Esophagus squamous epithelium (tissue), 5 donors: ENCODE measurements at places on chromosomes 1 and 21.

GRCh38 chr1:228039006-228039903 lies 32.5 kb downstream of the WNT3A start:
- H3K27me3 ChIP-seq, result no peaks in the 10 kb centered on the region
- H3K4me1 ChIP-seq, result peaks cover 4% of the 10 kb centered on the region
- H3K27ac ChIP-seq, result no peak overlapping the region
- no peaks in the 10 kb centered on the region for H3K36me3 ChIP-seq
- H3K4me3 ChIP-seq, result no peak overlapping the region
- DNase-seq, result no peak

DNA sequence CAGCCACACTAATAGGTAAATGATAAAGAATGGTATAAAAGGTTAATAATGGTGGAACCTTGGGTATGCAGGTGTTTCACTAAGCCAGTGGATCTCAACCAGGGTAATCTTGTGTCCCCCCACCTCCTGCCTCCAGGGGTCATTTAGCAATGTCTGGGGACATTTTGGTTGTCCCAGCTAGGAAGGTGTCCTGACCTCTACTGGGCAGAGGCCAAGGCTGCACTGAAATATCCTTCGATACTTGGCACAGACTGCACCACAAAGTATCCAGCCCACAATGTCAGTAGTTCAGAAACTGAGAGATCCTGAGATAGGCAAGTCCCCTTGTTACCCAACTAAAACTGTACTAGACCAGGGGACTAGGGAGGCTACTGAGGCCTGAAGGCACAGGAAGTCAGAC lies 113.6 kb upstream of the TIAM1 start:
- H3K36me3 ChIP-seq, result no peaks in the 10 kb centered on the region
- H3K27ac ChIP-seq, result no peak overlapping the region
- no peak for DNase-seq

DNA sequence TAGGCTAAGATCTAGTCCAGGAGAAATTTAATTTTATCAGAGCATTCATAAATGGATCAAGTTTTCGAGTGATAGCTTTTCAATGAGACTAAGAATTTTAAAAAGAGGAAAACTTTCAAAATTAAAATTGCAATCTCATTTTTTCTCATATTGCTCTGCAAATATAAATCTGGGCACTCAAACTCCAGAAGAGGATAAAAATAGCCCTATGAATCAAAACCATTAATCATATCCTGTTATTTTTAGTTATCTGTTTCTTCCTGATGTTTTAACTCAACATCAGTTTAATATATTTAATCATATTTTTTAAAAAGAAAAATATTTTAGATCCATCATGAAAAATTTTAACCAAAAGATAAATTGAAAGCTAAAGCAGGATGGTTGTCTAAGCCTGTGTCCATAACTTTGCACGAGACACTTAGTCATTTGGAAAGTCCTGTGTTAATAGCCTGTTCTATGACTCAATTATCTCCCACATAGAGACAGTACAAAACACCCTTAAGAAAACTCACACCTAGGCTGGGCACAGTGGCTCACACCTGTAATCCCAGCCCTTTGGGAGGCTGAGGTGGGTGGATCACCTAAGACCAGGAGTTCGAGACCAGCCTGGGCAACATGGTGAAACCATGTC lies 17.1 kb upstream of the PRRC2C start:
- H3K36me3 ChIP-seq, result no peaks in the 10 kb centered on the region
- H3K4me3 ChIP-seq, result no peak overlapping the region
- no peak for DNase-seq

- H3K4me3 ChIP-seq, result no peak overlapping the region
- DNase-seq, result no peak
- no peaks in the 10 kb centered on the region for H3K36me3 ChIP-seq
- no peak overlapping the region for H3K27ac ChIP-seq
- H3K4me1 ChIP-seq, result peaks cover 8% of the 10 kb centered on the region
- H3K27me3 ChIP-seq, result no peaks in the 10 kb centered on the region
These were observed 38.5 kb upstream of the TMEM52 start for GRCh38 chr1:1957533-1957961.

- no peaks in the 10 kb centered on the region for H3K36me3 ChIP-seq
- no peaks in the 10 kb centered on the region for H3K27me3 ChIP-seq
- no peak overlapping the region for H3K4me3 ChIP-seq
- no peak for DNase-seq
- peaks cover 11% of the 10 kb centered on the region for H3K4me1 ChIP-seq
These were observed 242.7 kb upstream of the JUN start for GRCh38 chr1:59026472-59026948.

DNA sequence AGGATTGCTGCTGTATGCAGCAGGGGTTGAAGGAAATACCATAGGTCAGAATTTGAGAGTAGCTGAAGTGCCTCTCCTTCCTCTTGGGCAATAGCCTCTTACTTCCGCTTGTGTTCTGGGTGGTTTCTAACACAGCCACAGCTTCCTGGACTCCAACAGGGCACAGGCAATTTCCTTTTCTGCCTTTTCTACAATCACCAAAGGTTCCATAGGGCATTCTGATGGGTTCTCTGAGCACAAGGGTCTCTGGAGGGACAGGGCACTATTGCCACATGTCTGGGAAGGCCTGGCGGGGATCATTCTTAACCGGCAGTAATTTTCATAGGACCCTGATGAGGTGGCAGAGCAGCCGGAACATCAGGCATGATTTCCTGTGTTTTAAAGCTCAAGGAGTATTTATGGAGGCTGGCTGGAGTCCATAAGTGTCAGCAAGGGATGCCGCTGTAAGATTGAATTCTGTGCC lies 5.5 kb upstream of the AGTRAP start:
- no peak overlapping the region for H3K4me3 ChIP-seq
- no peaks in the 10 kb centered on the region for H3K36me3 ChIP-seq
- no peaks in the 10 kb centered on the region for H3K27me3 ChIP-seq
- H3K27ac ChIP-seq, result peak overlapping the region; percentile 91
- peaks cover 41% of the 10 kb centered on the region for H3K4me1 ChIP-seq

- H3K36me3 ChIP-seq, result no peaks in the 10 kb centered on the region
- H3K4me3 ChIP-seq, result no peak overlapping the region
- no peaks in the 10 kb centered on the region for H3K27me3 ChIP-seq
- no peaks in the 10 kb centered on the region for H3K4me1 ChIP-seq
These were observed 1046.2 kb downstream of the BRINP3 start for GRCh38 chr1:189431447-189431846.

DNA sequence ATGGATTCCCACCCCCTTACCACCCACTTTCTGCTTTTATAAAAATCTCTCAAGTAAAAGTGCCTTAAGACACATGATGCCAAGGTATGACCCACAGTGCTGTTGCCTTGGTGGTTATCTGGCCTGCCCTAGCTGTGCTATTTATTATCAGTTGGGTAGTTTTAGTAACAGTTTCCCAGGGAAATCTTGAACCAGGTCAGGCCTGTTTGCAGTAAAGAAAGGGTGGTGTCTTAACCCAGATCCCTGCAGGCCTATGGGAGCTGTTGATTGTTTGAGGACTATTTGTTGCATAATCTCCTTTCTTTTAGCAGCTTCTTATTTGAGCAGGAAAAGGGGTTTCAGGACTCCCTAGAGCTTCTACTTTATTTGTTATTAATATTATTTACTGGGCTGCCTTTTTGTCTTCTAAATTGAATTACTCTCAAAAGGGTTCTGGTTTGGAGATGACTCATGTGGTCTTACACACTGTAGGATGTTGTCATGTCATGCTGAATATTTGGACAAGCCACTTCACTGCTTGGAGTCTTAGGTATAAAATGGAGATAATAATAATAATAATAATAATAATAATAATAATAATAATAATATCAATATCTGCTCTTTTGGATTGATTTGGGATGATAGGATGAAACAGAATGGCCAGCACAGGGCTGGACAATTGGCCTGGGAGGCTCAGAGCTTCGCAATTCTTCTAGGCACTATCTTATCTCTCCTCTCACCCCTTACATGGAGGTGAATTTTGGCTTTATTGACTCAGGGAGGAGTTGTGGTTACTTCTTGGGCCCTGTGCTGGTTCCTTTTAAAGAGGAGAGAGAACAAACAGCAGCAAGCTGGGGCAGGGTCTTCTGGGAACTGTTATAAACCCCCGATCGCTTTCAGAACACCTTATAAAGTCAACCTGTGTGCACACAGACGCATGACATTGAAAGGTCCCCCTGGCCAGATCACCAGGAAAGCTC lies 252.1 kb downstream of the PRDM2 start:
- DNase-seq, result no peak
- H3K36me3 ChIP-seq, result no peaks in the 10 kb centered on the region
- no peak overlapping the region for H3K27ac ChIP-seq
- no peak overlapping the region for H3K4me3 ChIP-seq

GRCh38 chr1:29700491-29700890 lies 464.2 kb downstream of the PTPRU start:
- no peaks in the 10 kb centered on the region for H3K27me3 ChIP-seq
- no peaks in the 10 kb centered on the region for H3K36me3 ChIP-seq
- H3K27ac ChIP-seq, result no peak overlapping the region
- no peak overlapping the region for H3K4me3 ChIP-seq

DNA sequence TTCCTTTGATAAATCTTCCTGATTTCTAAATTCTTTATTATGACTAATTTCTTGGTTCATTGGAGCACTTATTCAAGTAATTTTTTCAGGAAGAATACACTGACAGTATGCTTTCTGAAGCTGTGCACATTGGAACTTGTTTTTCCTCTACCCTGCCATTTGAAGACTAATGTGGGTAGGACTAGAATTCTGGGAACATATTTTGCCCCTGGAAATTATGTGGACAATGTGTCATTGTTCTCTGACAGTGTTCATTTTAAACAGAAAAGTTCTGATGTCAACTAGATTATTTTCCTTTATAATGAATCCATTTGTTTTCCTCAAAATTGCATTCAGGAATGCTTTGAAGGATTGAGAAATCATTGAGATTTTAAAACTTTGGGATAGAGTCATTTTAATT lies 34.8 kb upstream of the ST6GALNAC5 start:
- no peak overlapping the region for H3K4me3 ChIP-seq
- no peaks in the 10 kb centered on the region for H3K4me1 ChIP-seq
- no peaks in the 10 kb centered on the region for H3K36me3 ChIP-seq
- no peak for DNase-seq

GRCh38 chr1:113943028-113943811 lies 14.1 kb downstream of the HIPK1 start:
- no peaks in the 10 kb centered on the region for H3K27me3 ChIP-seq
- DNase-seq, result no peak
- H3K4me3 ChIP-seq, result no peak overlapping the region
- peaks cover 53% of the 10 kb centered on the region for H3K4me1 ChIP-seq
- no peak overlapping the region for H3K27ac ChIP-seq

DNA sequence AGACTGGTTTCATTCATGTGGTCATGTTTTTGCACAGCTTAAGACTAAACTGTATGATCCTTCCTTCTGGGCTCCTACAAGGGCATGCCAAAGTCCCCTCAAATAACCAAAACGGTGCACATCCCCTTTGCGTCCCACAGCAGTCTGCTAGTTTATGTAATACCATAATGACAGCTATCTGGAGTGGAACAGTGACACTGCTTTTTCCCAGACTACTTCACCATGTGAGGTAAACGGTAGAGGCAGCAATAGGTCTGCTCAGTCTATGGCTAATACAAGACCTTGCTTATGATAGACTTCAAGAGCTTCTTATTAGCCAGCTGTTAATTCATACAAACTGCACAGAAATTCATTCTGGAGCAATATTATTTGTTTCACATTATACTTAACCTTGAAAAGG lies 395.5 kb downstream of the SMYD3 start:
- no peak overlapping the region for H3K4me3 ChIP-seq
- H3K4me1 ChIP-seq, result no peaks in the 10 kb centered on the region
- no peaks in the 10 kb centered on the region for H3K36me3 ChIP-seq
- H3K27me3 ChIP-seq, result no peaks in the 10 kb centered on the region
- H3K27ac ChIP-seq, result no peak overlapping the region
- DNase-seq, result no peak

DNA sequence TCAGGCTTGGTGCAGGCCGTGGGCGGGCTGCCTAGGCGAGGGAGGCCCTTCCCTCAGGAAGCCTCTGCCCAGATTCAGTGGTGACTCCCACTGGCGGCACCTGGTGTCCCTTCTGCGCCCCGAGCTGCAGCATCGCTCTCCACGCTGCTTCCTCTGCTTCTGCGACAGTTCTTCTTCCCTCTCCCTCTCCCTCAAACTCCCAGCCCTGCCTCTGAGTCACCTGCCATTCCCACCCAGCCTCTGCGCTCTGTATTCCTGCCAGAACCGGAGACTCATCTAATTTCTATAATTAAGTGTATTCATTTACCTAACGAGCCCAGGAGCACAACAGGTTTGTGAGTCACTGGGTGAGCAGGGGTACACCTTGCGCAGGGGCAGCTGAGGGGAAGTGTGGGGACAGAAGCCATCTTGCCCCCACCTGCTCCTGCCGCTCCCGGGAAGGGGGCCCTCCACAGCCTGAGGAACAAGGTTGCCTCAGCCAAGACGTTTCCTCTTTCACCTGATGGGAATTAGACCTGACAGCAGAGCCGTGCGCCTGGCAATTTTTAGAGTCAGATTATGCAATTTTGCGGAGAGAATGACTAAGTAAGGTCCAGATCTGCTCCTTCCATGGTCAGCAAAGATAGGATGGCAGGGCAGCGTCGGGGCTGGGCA lies 19.4 kb downstream of the KCNC4 start:
- H3K36me3 ChIP-seq, result peaks cover 82% of the 10 kb centered on the region
- H3K27me3 ChIP-seq, result no peaks in the 10 kb centered on the region
- H3K4me1 ChIP-seq, result peaks cover 23% of the 10 kb centered on the region
- no peak for DNase-seq

GRCh38 chr1:16072616-16073484 lies 601 bp downstream of the FAM131C start:
- H3K27ac ChIP-seq, result peak overlapping the region; percentile 33
- no peak for DNase-seq
- H3K4me1 ChIP-seq, result peaks cover 30% of the 10 kb centered on the region
- H3K27me3 ChIP-seq, result peaks cover 22% of the 10 kb centered on the region

DNA sequence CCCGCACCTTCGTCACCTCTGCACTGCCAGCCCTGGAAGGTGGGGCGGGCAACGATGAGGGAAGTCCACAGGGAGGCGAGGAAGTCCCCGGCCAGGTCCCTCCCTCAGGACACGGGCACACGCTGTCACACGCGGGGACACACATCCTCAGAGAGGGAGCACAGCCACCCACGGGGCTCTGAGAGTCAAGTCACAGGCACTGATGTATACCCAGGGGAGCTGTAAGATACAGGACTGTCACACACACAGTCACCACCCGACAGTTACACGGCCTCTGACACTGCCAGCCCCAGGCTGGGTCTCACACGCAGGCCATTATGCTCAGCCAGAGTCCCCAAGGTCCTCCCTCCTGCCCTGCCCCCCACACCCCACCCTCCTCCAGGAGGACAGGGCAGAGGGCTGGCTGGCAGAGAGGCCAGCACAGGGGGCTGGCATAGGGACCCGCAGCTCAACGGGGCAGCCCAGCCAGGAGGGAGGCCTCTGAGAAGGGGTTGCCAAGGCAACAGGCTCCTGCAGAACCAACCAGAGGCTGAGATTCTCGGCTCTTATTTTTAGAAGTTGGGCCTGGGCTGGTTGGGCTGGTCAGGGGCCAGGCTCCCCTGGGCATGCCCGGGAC lies 17.7 kb upstream of the ADGRB2 start:
- H3K36me3 ChIP-seq, result no peaks in the 10 kb centered on the region
- H3K4me1 ChIP-seq, result peaks cover 9% of the 10 kb centered on the region
- no peak for DNase-seq
- no peaks in the 10 kb centered on the region for H3K27me3 ChIP-seq

GRCh38 chr1:39149509-39149908 lies 55.0 kb upstream of the MACF1 start:
- no peaks in the 10 kb centered on the region for H3K36me3 ChIP-seq
- peaks cover 24% of the 10 kb centered on the region for H3K4me1 ChIP-seq
- no peak overlapping the region for H3K27ac ChIP-seq
- H3K4me3 ChIP-seq, result no peak overlapping the region
- H3K27me3 ChIP-seq, result no peaks in the 10 kb centered on the region

GRCh38 chr1:200448034-200448762 lies 38.4 kb upstream of the ZNF281 start:
- H3K27me3 ChIP-seq, result no peaks in the 10 kb centered on the region
- H3K36me3 ChIP-seq, result no peaks in the 10 kb centered on the region
- no peak overlapping the region for H3K27ac ChIP-seq
- DNase-seq, result no peak
- H3K4me3 ChIP-seq, result no peak overlapping the region
